Tibial artery (tissue), 4 donors: ENCODE measurements at places on chromosomes 1 and 21.

- no peak for DNase-seq
- H3K4me1 ChIP-seq = no peaks in the 10 kb centered on the region
- H3K36me3 ChIP-seq = peaks cover 83% of the 10 kb centered on the region
- H3K27me3 ChIP-seq = no peaks in the 10 kb centered on the region
These were observed 17.8 kb upstream of the RAB29 start for GRCh38 chr1:205792961-205793673.

DNA sequence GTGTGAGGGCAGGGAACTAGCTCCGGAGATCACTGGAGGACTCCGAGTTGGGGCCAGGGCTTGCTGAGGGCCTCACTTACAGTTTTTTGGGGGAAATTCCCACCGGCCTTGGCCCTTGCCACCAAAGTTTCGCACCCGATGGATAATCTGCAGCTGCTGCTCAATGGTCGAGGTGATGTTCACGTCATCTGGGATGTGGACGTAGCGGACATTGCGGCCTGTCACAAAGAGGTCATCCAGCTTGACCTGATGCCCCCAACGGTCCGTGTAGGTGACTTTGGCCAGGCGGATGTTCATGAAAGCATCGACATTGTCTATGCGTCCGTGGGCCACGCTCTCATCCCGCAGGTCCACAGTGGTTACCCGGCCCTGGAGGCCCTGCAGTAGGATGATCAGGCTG is 4.0 kb downstream of the LSM10 start:
- H3K4me1 ChIP-seq = no peaks in the 10 kb centered on the region
- peaks cover 14% of the 10 kb centered on the region for H3K36me3 ChIP-seq
- H3K27me3 ChIP-seq = no peaks in the 10 kb centered on the region

GRCh38 chr1:100130552-100131077 is 2.1 kb downstream of the SASS6 start:
- H3K4me3 ChIP-seq = no peak overlapping the region
- DNase-seq = no peak
- no peaks in the 10 kb centered on the region for H3K27me3 ChIP-seq
- no peaks in the 10 kb centered on the region for H3K36me3 ChIP-seq
- H3K27ac ChIP-seq = no peak overlapping the region

- no peak overlapping the region for H3K27ac ChIP-seq
- H3K4me3 ChIP-seq = no peak overlapping the region
- H3K4me1 ChIP-seq = peaks cover 3% of the 10 kb centered on the region
- DNase-seq = no peak
These were observed 35.1 kb downstream of the DIRAS3 start for GRCh38 chr1:68015369-68015768.
